Suppressor macrophage (primary cell): ENCODE measurements at places on chromosomes 7 and 10.
A peak's percentile ranks its signal among the peaks of the same experiment; 100 is the strongest.

GRCh38 chr10:100912013-100912604, 654 bp upstream of the SLF2 start:
- no peak for DNase-seq

DNA sequence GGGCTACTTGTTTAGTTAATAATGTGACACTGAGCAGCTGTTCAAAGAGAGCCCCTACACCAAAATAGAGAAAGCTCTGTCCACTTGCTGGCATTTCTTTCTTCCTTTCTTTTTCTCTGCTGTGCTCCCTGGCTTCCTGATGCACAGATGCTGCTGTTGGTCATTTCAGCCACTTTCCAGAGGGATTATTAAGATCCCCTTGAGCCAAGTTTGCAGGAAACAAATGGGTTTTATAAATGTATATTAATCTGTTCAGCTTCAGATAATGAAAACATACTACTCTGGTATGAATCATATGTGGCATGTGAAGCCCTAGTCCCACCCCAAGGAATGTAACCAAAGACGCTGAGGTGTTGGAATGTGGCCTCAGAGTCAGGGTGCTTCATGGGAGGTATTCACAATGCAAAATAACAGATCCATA, 638.2 kb upstream of the FZD8 start:
- DNase-seq: no peak

DNA sequence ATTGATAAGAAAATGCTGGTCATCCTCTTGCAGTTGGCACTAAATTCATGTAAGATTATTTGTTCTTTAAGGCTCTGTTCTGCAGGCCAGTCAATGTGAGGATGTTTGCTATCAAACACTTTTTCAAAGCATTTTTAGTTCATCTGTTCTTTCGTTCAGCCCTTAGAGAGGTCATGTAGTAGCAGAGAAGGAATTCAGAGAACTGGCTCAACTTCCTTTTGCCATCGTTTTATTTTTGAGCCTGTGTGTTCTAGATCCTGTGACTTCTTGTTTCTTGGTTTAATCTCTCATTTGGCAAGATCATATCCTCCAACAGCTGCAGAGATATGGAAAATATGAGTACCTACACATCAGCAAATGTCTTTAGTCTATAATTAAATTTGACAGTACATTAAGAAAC, 184.3 kb downstream of the NRP1 start:
- DNase-seq: no peak

GRCh38 chr7:101232141-101232850, 5.3 kb downstream of the CLDN15 start:
- no peak for DNase-seq

- no peak for DNase-seq
Measured at GRCh38 chr10:69503001-69503895, 52.0 kb downstream of the TSPAN15 start.

DNA sequence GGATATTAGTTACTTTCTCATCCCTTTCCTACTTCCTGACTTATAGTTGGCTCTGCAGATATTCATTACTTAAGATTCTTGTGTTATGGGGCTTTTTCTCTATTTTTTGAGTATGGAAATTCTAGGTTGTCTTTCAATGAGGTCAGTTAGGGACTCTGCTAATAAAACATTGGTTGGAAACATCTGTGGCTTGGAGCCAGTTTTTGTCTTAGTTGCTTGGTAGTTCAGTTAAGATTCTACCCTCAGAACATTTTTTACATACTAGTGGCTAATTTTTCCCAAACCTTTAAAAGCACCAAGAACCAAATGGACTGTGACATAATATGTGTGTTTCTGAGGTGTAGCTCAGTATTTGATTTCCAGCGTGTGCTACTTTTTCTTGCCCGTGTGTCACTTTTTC, 305.6 kb upstream of the FZD1 start:
- DNase-seq: no peak

DNA sequence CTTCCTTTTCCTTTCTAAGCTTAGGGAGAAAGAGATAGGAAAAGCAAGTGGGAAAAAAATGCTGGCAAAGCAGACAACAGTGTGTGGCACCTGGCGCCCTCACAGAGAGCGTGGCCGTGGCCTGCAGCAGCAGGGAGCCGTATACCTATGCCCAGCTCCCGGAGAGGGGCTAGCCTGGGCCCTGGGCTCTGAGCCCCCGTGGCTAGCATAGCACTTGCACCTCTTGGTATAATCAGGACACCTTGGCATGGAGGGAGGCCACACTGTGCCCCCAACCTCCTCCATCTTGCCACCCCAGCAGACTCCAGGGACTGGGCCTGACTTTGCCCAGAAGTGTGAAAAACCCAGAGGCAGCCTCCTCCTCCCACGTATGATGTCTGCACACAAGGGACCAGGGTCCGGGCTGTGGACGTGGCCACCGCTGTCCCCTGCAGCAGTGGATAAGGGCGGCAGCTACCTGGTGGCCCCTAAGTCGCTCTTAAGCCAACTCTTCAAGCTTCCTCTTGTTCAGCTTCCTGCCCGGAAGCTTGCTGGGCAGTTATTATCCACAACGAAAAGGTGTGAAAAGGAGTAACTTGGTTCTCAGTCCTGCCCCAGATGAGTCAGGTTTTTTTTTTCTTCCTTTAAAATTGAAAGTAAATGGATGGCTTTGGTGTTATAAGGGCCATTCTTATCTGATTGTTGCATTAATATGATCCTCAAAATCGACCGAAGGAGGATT, 249.1 kb upstream of the PITRM1 start:
- no peak for DNase-seq

DNA sequence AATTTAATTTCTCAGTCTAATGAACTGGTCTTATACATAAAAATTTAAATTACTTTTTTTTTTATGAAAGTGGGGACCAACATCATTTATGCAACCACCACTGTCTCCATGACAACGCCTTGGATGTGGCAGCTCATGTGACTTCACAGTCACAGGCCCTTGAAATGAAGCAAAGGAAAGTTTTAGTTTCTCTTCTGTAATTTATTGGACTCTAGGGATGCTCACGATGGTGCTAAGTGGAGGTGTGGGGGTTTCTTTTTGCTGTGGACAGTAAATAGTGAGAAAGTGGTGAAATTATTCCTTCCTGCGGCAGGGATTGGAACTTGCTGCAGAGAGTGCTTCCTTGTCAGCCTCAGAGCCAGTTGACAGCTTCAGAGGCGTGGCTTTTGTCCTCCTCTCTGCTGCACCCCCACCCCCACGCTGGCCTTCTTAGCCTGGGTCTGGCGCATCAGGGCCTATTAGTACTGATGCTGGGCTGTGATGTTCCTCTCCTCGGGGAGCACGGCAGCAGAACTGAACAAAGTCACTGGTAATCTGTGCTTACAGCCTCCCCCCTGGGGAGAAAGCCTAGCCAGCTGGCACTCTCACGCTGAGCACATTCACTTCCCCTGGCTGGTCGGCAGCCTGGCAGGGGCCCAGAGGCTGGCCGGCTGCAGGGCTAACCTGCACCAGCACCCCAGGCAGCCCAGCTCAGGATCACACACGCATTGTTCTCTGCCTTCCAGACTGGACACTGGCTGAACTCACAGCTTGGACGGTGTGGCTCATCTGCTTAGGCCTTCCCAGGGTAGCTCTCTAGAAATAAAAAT, 517.5 kb upstream of the GALNT17 start:
- DNase-seq: peak; percentile 3

- DNase-seq: no peak
Measured at GRCh38 chr7:526460-527034, 6.9 kb upstream of the PDGFA start.

DNA sequence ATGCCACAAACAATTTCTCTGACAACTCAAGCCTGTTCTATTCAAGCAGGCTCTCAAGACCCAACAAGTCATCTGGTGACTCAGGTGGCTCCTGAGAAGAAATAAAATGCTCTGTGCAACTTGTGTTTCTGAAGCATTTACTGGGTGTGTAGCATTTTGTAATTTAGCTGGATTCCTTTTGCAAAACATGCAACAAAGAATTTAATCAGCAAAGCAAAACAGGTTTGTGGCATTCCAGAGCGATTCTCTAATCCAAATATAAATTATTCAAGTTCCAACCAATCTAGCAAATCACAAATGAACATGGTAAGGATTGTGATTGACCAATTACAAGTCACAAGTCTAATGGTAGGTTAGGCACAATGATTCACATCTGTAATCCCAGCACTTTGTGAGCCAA, 39.8 kb upstream of the C10orf67 start:
- no peak for DNase-seq

DNA sequence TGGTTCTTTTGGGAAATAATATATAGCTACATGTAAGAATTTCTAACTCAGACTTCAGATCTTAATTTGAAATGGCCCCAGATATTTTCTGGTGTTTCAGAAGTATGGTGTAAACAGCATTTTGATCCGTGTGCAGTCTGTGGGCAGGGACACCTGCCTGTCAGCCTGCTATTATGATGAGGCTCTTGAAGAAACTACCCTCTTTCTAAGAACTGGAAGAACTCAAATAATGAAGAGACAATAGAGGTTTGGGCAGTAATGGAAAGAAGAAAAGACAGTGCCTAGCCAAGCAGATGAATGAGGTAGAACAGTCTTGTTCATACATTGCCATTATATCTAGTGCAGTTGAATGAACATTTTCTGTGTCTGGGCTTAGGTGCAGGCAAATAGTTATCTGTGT, 256.6 kb downstream of the ARHGAP21 start:
- DNase-seq: no peak

- no peak for DNase-seq
Measured at GRCh38 chr7:94069162-94069739, 65.1 kb upstream of the BET1 start.

GRCh38 chr7:145916776-145917175, 199.8 kb upstream of the CNTNAP2 start:
- no peak for DNase-seq

GRCh38 chr10:47152861-47153349, 147.1 kb upstream of the GDF10 start:
- DNase-seq: peak; percentile 45

GRCh38 chr10:19347621-19348020, 299.0 kb downstream of the MALRD1 start:
- no peak for DNase-seq

GRCh38 chr10:70659306-70659705, 13.0 kb upstream of the ADAMTS14 start:
- DNase-seq: peak; percentile 26

DNA sequence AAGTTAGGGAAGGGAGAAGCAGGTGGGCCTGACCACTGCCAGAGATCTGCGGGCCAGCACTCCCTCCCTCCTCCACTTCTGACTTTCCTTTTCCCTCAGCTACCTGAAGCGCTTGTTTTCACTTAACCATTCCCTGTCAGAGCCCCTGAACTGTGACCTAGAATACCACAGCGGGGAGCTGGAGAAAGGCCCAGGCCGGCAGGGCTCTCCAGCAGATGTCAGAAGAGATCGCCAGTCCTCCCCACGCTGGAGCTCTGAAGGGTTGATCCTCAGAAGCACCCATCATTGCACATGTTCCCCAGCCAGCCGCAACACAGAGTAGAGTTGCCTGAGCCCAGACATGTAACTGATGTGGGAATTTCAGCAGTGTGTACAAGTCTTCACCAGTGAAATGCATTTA, 44.4 kb upstream of the GAD2 start:
- DNase-seq: no peak

GRCh38 chr7:2710901-2711551, 23.0 kb downstream of the AMZ1 start:
- peak; percentile 42 for DNase-seq

GRCh38 chr10:28467615-28468014, 65.3 kb upstream of the WAC start:
- no peak for DNase-seq

DNA sequence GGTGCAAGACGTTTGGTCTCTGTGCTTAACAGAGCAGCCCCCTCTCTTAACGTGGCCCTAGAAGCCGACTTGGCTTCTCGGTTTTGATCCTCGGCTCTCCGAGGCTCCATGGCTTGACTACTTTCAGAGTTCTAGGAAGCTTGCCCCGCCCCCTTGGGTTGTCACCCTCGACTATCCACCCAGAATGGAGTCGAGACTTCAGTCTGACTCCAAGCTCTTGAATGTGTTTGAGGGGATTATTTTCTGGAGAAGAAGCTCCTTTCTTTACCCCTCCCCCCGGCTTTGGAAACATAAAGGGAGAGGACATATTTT, 448 bp downstream of the SEC24C start:
- peak; percentile 80 for DNase-seq

- DNase-seq: no peak
Measured at GRCh38 chr7:30188811-30189210, 54.0 kb downstream of the MTURN start.

DNA sequence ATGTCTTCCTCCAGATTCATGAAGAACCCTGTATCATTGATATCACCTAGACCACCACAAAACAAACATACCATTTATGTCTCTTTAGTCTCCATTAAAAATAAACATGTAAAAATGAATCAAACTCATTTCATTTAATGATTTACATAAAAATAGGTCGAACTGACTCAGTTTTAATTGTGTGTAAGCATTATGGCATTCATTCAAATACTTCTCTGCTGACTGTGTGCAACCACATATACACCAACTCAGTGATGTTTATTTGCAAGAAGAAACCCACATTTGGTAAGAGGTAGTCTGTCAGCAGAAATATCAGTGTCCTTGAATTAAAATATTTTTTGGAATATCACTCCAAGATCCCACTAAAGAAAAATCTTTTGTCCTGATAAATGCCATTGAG, 30.5 kb downstream of the ABCB1 start:
- no peak for DNase-seq

- DNase-seq: no peak
Measured at GRCh38 chr7:156635529-156636385, 4.8 kb upstream of the RNF32 start.
